ENCODE measurements at places on chromosomes 2 and 18. TPM values are rescaled to one million over a fixed set of nuclear protein-coding genes. Genes with fewer than 3 reads are reported as not detected.

- no peak for DNase-seq
These were observed 385.1 kb downstream of the RAD51AP2 start for GRCh38 chr2:17133052-17133671.

GRCh38 chr2:204255071-204255470 lies 290.2 kb upstream of the PARD3B start:
- DNase-seq: no peak

DNA sequence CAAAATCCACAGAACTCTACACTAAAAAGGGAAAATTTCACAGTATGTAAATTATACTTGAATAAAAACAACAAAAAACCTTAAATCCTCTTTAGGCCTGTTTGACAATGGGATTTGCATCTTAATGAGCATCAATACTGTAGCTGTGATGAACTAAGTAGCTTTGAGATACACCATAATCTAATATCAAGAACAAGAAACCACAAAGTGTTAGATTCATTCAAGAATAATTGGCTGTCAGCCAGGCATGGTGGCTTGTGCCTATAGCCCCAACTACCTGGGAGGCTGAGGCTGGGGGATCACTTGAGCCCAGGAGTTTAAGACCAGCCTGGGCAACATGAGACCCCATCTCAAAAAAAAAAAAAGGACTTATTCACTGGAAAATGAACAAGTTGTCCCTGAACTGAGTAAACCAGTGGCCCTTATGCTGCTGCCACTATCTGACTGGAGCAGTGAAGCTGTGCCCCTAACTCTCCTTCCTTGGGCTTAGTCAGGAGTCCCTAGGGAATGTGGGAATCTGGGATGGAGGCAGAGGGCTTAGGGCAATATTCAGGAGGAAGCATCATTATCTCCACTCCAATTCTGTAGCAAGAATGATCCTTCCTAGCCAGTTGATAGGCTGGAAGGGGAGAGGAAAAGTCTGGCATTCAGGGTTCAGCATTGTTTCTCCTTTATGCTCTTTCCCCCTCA lies 88.5 kb downstream of the PRKCE start:
- DNase-seq: no peak

DNA sequence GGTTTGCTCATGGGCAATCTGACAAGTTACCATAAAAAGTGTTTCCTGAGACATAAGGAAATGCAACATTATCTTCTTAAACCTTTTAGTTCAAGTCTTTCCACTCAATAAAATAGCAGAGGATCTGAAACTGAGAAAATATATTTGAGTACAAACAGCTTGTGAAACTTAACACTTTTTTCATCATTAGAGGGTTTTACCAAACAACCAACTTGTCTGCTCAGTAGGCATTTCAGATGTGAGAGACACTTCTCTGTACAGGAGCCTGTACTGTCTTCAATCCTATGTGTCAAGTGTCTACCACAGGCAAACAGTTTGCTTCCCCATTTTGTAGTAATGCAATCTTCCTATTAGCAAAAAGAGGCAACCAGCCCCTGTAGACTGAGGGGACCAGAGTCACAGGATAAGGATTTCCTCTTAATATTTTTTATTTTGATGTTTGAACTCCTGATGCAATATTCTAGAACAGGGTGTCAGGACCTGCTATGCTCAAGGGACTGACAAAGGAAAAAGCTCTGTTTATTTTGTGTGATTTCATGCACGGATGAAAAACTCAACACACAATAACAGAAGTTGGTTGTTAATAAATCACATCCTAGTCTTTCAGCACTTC lies 159.1 kb upstream of the LHCGR start:
- DNase-seq: no peak

GRCh38 chr2:239695728-239696240 lies 295.0 kb upstream of the HDAC4 start:
- DNase-seq: no peak

DNA sequence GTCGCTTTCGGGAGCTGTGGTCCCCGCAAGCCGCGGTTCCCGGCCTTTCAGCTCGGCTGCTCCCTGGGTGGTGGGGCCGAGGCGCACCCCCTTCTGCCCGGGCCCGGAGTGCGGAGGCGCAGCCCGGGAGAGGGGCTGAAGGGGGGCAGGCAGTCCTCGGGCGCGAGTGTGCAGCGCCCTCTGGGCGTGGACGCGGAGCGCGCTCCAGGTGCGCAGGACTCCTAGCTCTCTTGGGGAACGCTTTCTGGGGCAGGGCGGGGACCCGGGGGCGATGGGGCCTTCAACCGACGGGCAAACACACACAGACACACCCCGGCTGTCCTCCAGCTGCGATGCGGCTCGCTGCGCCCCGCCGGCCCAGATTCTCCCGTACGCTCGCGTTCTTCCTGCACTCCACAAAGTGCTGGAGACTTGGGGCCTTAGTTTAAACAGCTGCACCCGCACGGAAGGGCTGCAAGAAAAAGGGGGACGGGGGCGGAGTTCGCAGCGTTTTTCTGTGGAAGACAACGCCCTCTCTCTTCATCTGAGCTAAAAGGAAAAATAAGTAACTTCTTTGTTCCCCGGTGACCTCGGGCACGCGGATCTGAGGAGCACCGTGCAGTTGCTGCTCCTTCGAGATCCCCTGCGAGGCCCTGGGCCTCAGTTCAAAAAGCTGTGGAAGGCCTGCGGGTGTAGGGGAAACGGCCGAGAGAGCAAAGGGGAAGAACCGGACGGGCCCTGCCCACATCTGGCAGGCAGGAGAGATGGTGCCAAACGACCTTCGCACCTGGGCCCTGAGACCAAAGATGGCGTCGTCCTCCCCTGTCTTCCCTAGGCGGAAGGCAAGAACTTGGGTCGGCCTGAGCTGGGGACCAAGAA lies 593 bp upstream of the SDC1 start:
- peak; percentile 26 for DNase-seq

DNA sequence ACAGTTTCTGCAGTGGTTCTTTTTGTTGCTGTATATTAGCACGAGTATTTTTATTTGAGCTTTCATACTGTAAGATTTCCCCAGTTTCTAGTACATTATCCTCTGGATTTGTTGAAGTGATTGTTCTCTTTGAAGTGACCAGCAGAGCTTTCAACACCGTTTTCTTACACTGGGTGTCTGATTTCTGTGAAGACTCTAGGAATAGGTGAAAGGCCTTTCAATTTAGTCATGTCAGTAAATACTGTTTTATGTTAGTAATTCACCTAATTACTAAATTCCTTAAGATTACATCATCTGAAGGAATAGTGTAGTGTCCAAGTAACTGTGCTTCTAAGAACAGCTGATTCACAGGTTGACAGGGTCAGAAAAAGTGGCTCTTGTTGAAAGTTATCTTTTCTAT lies 2.3 kb downstream of the PPM1B start:
- no peak for DNase-seq

DNA sequence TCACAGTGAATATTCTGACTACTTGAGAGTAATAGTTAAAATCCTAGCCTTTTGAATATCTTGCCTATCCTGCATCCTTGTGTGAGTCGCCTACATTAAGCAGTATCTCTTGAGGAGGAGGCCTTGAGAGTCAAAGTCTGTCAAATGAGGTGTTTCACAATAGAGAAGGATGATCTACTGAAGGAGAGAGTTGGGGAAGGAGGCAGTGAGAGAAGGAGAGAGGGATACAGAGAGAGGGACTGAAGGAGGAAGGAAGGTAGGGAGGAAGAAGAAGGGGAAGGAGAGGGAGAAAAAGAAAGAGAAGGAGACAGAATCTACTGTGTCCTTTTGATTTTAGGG lies 123.6 kb upstream of the CYP26B1 start:
- DNase-seq: no peak

GRCh38 chr2:232292395-232293154 lies 86.0 kb upstream of the ALPP start:
- peak; percentile 53 for DNase-seq

DNA sequence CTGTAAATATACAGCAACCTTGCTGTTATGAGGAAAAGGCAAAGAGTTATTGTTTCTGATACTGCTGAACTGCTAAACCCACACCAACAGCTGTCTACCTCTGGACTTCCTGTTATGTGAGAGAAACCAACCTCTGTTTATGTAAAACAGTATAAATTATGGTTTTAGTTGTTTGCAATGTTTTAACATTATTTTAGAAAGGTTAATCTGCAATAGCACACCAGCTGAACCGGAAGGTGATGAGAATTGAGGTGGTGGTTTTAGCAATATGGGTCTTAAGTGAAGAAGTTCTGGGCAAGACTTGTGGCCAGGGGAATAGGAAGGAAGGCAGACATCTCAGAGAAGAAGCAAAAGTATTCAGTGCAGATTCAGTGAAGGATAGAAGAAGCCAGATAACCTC lies 237.8 kb downstream of the PLCL1 start:
- no peak for DNase-seq

DNA sequence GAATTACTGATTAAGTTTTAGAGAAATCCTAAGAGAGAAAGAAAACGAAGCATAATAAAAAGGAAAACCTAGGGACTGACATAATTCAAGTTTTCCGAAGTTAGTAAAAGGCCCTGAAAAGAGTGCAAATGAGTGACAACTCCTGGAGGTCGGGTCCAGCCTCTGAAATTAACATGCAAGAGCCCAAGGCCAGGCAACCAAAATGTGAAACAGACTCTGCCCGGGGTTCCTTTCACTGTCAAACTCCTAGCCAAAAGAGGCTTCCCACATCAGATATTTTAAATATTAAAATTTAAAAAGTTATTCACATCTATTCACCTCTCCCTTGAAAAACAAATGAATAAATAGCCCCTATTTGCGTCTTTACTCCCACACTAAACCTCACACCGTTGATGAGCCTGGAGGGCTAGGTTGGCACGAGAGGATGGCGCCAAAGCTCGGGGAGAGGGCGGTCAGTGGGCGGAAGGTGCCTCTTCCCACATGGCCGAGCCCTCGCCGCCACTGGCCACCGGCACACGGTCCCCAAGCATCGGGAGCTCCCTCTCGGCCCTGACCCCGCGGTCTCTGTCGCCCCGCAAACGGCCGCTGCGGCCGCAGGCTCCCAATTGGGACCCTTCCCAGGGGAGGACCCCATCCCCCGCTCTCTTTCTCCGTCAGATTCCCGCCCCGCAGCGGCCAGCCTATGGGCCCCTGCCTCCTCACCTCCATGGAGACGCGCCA lies 630 bp downstream of the PPM1G start:
- DNase-seq: peak; percentile 19

- DNase-seq: no peak
These were observed 5.9 kb upstream of the FN1 start for GRCh38 chr2:215441560-215442400.

DNA sequence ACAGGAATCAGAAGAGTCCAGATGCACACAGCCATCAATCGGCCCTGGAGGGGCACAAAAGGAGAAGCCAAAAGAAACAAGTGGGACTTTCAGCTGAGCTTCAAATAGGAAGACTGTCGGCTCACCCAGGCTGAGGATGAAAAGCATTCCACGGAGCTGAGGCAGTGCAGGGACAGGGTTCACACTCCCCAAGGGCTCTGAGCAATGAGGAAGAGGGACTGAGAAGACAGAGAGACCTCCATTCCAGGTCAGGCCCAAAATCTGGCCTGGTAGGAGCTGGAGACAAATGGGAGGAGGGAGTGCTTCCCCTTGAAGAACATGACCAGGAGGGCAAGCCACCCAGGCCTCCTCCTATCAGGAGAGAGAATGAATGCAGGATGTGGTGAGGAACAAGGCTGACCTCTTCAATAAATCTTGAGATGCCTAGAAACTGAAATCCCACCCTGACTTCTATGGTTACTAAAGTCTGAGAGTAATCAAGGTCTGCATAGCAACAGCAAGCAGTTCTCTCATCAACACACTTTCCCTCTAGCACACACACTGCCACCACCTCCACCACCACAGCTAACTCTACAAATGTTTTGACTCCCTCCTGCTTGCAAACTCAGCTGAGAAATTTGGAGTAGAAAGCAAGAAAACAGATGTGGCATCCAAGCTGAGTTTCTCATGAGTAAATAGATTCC lies 434.4 kb downstream of the TNS1 start:
- DNase-seq: no peak

DNA sequence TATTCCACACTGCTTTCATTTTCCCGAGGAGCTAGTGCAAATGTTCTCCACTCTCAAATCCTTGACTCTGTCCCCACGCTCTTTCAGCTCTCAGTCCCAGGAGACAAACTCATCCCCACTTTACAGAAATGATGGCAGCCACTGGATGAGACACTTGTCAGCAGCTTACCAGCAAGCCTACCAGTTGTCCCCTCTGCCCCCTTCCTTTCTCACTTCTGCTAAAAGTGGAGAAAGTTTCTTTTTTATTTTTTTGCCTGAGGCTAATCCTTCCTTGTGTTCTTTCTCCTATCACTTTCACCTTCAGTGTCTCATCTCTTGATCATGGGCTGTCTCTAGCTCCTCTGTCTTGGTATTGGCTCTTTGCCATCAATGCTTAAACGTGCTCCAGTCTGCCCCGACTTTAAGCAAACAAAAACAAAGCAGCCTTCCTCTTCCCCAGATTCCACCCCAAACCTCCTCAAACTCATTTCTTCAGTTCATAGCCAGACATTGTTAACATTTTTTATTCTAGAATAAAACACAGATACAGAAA lies 64.5 kb downstream of the TTC32 start:
- DNase-seq: no peak

GRCh38 chr2:122999258-122999657 lies 1025.8 kb upstream of the CNTNAP5 start:
- no peak for DNase-seq

DNA sequence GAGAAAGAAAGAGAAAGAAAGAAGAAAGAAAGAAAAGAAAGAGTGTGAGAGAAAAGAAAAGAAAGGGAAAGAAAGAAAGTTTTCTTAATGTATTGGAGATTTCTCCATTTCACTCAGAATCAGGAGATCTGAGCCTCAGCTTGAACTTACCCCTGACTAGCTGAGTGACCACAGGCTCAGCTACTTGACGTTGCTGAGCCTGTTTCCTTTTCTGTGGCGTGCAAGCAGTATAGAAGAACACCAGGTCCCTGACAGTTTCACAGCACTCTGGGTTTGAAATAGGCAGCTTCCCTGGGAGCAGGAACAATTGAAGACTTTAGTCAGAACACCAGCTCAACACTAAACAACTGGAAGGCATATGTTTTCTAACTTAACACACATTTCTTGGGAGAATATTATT lies 44.7 kb downstream of the MARCO start:
- DNase-seq: no peak

DNA sequence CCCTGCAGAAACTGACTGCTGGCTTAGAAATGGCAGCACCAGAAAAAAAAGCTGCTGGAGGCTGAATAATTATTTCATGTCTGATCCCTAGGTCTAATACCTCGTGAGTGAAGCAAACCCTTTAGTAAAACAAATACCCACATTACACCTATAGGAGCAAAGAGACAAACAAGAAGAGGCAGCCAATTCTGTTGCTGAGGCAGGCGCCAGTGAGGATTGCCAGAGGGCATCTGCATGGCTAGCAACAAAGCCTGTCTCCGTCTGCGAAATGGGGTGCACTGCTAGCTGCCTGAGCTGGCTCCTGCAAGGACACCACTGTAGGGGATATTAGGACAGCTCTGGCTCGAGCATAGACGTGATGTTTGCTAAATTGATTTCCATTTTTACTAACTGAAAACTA lies 509.7 kb downstream of the TDRD15 start:
- DNase-seq: no peak

The UGT1A7 gene
- not detected for total RNA-seq

The NGEF gene
- not detected for total RNA-seq

The ALPP gene
- not detected for total RNA-seq

The SPP2 gene
- total RNA-seq: not detected

The CYP26B1 gene
- total RNA-seq: not detected

The UGT1A1 gene
- not detected for total RNA-seq

The ATP6V1B1 gene
- total RNA-seq: not detected

The ARID5A gene
- 408 TPM for total RNA-seq

The MTLN gene
- 13.6 TPM for total RNA-seq

The ADAM23 gene
- total RNA-seq: 0.33 TPM

The MAB21L4 gene
- not detected for total RNA-seq

Measured in CD8-positive, alpha-beta T cell (primary cell).